Stimulated activated CD8-positive, alpha-beta memory T cell treated with anti-CD3 and anti-CD28 coated beads, Interleukin-4, amount 100 ng/mL, for 1 hour (primary cell): ENCODE measurements at places on chromosomes 7 and 10.

- DNase-seq: no peak
Observed at GRCh38 chr10:105148921-105149320, 507.8 kb downstream of the SORCS3 start.

DNA sequence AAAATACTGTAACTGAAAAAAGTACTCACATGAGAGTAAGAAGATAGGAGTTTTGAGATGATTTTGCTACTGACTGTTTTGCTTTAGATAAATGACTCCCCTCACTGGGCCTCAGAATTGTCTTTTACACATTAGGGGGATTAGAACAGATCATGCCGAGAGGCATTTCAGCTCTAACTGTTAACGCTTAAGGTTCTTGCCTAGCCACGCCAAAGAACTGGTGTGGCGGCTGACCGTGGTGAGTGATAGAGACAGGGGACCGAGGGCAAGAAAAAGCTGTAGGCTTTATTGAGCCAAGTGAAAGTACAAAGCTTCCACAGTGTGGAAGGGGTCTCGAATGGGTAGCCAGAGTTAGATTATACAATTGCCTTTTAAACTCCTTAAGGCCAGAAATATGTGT lies 368.5 kb upstream of the MYO3A start:
- no peak for DNase-seq

DNA sequence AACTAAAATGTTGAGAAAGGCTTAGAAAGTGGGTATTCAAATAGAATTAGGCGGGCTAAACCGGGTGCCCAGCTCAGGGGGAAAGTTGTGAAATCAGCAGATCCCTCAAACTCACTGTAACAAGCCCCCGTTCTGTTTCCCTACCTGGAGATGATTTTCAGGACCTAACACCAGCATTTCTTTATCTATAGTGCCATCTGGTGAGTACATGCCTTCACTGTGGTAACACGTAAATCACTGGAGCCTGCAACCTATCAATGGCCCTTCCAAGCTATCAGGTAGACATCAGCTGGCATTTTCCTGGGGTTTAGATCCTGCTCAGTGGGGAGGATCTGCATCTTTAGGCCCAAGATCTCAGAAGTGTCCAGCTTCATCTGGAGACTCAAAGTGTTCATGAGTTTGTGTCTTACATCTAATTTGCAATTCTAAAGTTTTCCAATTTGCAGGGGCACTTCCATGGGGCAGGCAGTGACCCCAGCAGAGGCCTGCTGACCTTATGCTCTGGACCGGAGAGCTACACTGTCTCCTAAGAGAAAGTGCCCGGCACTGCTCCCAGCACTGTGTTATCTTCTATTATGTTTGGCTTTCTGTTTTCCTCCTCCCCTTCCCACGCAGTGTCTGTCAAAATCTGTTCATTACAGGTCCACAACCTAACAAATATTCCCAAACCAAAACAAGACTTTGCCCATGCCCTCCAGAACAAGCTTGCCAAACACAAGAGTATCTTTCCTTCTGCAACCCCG lies 132.5 kb downstream of the LSM5 start:
- no peak for DNase-seq

GRCh38 chr7:84021292-84021908 lies 173.2 kb downstream of the SEMA3A start:
- no peak for DNase-seq

DNA sequence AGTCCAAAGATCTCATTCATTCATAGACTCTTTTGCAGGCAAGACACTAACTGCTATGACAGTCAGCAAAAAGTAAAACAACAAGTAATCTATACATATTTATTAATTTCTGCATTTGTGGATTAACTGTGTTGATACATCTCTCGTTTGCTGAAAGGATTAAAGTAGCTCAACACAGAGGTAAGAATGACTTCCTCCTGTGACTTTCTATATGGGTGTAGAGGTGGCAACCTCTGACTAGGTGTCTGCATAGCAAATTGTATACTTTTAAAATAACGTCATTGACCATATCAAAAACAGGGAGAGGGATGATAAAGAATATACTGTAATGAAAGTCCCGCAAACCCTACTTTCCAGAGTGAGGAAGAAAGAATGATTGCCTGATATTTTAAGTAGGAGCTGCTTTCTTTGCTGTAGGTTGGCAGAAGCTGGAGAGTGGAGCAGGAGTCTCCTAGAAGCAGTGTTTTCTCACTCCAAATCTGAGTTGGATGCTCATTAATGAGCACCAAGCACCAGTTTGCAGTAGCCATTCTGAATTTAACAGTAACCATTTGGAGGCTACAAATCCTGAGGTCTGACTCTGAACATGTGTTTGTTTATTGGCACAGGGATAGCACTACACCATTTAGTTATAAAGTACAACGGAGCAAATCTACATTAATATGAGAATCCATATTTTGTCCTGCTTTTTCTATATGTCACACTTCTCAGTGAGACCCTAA lies 9.2 kb upstream of the LRRN3 start:
- DNase-seq: no peak

DNA sequence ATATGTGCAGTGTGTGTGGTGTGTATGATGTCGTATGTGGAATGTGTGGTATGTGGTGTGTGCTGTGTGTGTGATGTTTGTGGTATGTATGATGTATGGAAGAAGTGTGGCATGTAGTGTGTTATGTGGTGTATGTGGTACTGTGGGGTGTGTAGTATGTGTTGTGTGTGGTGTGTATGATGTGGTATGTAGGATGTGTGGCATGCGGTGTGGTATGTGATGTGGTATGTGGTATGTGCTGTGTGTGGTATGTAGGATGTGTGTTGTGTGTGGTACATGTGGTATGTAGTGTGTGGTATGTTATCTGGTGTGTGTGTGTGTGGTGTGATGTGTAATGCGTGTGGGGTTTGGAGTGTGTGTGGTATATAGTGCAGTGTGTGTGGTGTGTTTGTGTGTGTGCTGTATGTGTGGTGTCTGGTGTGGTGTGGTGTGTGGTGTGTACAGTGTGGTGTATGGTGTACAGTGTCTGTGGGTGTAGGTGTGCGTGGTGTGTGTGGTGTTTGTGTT lies 129.6 kb downstream of the ATP6V0E2 start:
- DNase-seq: no peak

- no peak for DNase-seq
Observed at GRCh38 chr7:23604296-23604640, 7.1 kb downstream of the CCDC126 start.

GRCh38 chr10:80455461-80456349 lies 1.6 kb downstream of the TSPAN14 start:
- DNase-seq: no peak

- DNase-seq: no peak
Observed at GRCh38 chr7:18515067-18515466, 19.5 kb downstream of the HDAC9 start.

GRCh38 chr10:1464881-1465417 lies 272.4 kb downstream of the ADARB2 start:
- DNase-seq: no peak

- DNase-seq: no peak
Observed at GRCh38 chr7:27386581-27386980, 144.0 kb downstream of the EVX1 start.

DNA sequence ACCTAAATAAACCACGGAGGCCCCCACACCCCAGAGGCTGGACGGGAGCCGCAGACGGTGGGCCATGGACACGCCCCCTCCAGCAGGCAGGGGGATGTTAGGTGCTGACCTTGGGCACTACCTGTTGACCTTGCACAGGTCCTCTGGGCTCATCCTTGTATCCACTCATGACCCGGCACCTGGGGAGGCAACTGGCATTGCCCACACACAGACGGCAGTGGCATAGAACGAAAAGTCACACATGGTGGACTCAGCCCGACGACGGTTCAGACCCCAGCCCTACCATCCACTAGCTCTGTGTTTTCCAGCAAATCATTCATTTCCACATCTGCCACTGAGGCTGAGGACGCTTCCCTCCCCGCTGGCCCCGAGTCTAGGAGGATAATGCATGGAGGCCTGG lies 247.7 kb upstream of the PPP2R2D start:
- no peak for DNase-seq

GRCh38 chr7:798921-799470 lies 33.3 kb upstream of the SUN1 start:
- no peak for DNase-seq

GRCh38 chr10:113128450-113129070 lies 178.5 kb downstream of the TCF7L2 start:
- DNase-seq: no peak

- DNase-seq: no peak
Observed at GRCh38 chr10:130453036-130453720, 317.0 kb downstream of the GLRX3 start.

DNA sequence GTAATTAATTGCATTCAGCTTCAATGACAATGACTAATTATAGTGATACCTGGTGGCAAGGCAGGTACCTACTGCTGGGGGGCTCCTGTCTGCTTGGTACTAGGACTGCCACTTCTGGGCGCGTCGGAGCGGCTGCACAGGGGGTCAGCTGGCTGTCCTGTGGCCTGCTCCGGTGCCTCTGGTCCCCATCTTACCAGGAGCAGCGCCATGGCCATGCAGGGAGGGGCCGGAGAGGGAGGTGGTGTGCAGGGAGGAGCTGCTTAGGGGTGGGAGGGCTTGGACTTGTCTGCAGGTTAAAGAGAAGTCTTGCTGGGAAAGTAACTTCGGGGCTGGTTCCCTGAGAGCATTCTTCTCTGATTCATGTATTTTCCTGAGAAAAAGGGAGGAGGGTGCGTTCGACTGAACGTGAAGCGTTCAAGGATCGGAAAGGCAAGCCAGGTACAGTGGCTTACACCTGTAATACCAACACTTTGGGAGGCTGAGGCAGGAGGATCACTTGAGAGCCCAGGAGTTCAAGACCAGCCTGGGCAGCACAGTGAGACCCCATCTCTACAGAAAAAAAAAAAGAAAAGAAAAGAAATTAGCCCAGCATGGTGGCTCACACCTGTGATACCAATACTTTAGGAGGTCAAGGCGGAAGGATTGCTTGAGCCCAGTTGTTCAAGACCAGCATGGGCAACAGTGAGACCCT lies 15.4 kb downstream of the CUX1 start:
- DNase-seq: no peak

DNA sequence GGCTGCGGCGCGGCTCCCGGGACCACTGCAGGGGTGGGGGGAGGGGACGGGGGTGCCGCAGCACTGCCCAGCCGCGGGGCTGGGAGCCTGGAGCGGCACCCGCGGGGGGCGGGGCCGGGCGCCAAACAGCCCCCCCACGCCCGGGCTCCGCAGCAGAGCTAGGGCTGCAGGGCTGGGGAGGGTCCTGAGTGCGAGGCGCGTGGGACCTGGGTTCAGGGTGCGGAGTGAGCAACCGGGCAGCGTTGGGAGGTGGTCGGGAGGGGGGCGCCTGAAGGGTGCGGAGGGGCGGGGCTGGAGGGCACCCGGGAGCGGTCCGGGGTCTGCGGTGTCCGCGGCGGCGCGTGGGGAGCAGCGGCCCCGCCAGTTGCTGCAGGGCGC lies 528 bp downstream of the CAMK2G start:
- DNase-seq: no peak

- DNase-seq: no peak
Observed at GRCh38 chr10:114458955-114459354, 54.7 kb upstream of the AFAP1L2 start.

GRCh38 chr10:78413076-78414055 lies 379.7 kb downstream of the RPS24 start:
- no peak for DNase-seq

- no peak for DNase-seq
Observed at GRCh38 chr10:25071227-25071626, 54.8 kb downstream of the THNSL1 start.

GRCh38 chr10:9342885-9343570 lies 1288.5 kb downstream of the GATA3 start:
- no peak for DNase-seq
